ENCODE measurements at places on chromosomes 4 and X.

DNA sequence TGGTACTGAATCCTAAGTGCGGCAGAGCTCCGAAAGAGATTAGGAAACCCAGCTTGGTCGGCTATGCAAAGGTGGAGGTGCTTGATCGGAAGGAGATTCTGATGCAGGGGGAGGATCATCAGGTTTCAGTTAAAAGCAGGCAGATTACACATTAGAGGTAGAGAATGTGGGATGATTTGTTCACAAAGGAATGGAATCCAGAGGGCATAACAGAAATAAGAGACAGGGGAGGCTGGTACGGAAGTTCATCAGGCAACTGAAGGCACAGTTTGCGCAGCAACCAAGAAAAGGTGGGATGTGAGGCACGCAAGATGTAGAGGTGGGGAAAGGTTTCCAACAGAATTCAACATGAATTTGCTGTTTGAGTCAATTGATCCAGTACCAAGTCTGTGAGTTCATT is 424 bp upstream of the ZNF330 start:
- peak; percentile 8 for DNase-seq

GRCh38 chr4:52370576-52370975 is 288.5 kb downstream of the USP46 start:
- no peak for DNase-seq

- peak; percentile 17 for DNase-seq
Observed at GRCh38 chr4:28357990-28358389, 1497.3 kb downstream of the STIM2 start.

GRCh38 chr4:2331043-2331420 is 69.1 kb upstream of the MXD4 start:
- DNase-seq, result no peak

- no peak for DNase-seq
Observed at GRCh38 chrX:87900320-87900908, 382.8 kb downstream of the KLHL4 start.

DNA sequence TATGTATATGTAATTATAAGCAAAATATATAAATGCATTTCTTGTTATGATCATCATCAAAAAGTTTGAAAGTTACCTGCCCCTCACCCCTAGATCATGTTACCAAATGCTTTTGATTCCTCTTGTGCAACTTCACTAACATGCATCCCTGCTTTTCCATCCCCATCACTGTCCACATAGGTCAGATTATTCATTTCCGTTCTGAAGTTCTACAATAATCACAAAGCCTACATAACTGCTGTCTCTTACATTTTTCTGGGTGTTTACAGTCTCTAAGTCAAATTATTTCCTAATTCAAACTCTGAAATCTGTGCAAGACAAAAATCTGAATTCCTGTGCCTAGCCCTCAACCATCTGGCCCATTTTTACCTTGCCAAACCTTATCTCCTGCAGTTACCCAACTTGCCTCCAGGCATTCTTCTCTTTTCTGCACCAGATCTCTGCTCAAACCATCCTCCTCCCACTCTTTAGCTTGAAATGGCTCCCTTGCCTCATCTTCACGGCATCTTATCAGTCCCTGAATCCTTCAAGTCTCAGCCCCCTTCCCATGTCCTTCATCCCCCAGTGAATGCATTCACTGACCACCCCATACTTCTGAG is 42.4 kb upstream of the SLC39A8 start:
- peak; percentile 11 for DNase-seq

All from iris pigment epithelial cell (primary cell).